ENCODE measurements at places on chromosomes 2 and 18.

DNA sequence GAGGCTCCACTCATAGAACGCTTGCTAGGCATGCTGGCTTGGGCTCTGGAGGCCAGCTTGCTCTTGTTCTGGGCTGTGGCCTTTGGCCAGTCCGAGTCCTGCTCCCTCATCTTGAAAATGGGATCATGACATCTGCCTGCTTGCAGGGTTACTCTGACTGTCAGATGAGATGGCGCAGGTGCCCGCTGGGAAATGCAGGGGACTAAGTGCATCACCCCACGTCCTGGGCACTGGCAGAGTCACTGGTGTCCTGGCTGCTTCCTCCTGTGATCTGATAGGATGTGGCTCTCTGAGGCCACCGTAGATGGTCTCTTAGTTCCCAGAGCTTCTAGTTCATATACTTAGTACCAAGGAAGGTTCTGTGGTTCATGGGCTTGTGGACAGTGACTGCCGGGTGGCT lies 18.5 kb downstream of the LDLRAD4 start:
- DNase-seq: no peak

DNA sequence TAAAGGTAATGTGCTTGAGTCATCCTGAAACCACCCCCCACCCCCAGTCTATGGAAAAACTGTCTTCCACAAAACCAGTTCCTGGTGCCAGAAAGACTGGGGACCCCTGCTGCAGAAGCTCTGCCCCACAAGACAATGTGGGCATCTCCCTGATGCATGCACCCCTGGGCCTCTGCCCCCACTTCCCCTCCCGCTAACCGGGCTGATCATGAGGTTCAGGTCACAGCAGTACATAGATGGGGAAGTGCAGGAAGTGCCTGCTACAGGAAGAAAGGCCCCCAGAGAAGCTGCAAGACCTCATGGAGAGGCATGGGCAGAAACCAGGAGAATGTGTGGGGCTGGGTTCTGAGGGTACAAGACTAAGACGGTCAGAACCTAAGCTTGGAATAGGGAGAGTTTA lies 243.4 kb upstream of the ID2 start:
- DNase-seq: no peak

DNA sequence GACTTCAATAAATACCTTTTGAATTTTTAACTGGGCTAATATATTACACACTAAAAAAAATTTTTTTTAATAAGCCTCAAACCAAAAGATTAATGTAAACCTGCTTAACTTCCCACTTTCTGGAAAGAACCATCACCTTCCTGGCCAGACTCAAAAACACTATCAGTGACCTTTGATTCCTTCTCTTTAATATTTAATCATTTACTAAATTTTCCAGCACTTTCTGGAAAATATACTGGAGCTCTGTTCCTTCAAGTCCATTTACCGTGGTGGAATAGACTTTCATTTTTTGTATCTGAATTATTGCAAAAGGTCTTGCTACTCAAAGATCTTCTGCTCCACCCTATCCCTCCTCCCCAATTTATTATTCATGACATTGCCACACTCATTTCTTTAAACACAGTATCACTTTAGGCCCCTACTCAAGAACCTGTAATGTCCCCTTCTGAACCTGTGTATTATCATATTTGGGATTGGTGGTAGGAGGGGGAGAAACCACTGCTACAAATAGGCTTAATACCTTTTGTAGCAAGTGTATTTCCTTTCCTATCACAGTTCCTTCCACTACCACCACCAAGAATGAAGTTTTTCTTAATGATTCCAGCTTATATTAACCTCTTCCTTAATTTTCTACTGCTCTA lies 7.4 kb downstream of the PPP4R3B start:
- no peak for DNase-seq

GRCh38 chr2:168948621-168949212 lies 47.6 kb downstream of the G6PC2 start:
- DNase-seq: peak; percentile 61

- no peak for DNase-seq
Observed at GRCh38 chr2:163652751-163653150, 83.1 kb downstream of the FIGN start.

- no peak for DNase-seq
Observed at GRCh38 chr2:15789381-15790062, 150.8 kb upstream of the MYCN start.

DNA sequence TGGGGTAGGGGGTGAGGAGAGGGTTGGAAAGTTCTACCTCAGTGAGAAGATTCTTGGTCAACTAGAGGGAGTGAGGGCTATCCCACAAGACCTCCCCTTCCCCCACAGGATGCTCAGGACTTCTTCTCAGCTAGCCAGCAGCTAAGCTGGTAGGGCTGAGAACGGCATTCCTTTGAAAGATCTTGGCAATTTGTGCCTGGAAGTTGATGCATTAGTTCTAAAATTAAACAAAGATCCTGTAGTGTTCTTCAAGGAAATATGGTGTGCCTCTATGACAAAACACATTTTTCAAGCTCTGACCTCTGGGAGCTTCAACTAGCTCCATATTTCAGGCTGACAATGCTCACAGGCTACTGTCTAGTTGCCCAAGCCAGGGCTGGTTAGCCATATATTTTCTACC lies 2.3 kb downstream of the LYPD1 start:
- no peak for DNase-seq

- DNase-seq: no peak
Observed at GRCh38 chr2:127220768-127221527, 849 bp upstream of the CYP27C1 start.

DNA sequence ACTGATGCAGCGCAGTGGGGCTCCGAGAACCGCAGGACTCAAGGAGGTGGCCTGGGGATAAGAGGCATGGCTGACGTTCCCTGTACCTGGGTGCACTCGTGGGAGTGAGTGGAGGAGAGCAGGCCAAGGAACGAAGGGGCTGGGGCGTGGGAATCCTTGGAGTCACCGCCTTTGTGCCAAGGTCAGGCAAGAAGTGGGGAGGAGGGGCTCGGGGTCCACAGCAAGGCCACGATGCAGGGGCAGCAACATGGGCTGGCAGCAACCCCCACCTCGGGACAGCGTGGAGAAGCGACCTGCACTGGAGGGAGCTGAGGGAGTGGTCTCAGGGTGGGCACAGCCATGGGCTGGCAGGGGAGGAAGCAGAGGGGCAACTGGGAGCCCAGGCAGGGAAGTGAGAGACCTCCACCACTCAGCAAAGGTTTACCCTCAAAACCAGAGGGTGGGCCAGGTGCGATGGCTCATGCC lies 18.6 kb downstream of the ARID5A start:
- no peak for DNase-seq

DNA sequence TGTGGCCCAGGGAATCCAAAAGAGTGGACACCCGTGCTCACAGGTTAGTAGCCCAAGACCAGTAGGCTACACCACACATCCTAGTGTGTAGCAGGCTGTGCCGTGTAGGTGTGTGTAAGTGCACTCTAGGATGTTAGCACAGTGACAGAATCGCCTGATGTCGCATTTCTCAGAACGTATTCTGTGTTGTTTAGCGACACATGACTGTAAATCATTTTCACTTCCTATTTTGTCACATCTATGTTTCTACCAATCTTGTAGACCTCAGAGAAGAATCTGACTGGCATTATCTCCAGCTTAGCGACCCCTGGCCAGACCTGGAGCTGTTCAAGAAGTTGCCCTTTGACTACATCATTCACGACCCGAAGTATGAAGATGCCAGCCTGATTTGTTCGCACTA lies 45.1 kb downstream of the NTSR2 start:
- DNase-seq: no peak

GRCh38 chr18:34038086-34038485 lies 186.6 kb downstream of the NOL4 start:
- no peak for DNase-seq

DNA sequence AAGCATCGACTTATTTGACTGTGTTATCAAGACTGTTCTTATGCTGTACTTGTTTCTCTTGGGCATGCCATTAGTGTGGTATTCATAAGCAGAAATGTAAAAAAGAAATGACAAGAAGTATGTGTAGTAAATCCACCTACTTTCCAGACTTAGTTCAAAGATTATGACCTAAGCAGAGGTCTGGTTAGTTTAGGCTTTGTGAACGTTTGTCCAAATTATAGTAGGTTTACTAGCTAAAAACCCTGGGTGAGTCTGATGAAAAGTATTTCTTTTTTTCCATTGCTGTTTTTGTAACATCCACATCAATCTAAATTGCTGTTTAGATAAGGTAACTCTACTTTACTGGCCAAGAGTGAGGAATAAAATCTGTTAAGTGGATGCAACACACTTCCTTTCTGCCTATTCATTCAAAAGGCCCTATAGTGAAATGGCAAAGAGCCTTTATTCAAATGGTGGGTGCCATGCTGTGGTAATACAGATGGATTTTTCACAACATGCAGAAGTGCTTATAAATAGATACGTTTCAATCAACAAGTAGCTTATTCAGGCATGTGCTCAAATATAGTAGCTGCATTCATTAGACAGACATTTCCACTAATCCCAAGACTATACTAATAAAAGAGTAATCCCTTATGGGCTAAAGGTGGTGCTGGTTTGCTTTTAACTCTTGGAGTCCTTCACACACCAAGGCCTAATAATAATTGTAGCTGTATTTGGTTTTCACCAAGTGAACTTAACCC lies 122.5 kb upstream of the LTBP1 start:
- DNase-seq: no peak

DNA sequence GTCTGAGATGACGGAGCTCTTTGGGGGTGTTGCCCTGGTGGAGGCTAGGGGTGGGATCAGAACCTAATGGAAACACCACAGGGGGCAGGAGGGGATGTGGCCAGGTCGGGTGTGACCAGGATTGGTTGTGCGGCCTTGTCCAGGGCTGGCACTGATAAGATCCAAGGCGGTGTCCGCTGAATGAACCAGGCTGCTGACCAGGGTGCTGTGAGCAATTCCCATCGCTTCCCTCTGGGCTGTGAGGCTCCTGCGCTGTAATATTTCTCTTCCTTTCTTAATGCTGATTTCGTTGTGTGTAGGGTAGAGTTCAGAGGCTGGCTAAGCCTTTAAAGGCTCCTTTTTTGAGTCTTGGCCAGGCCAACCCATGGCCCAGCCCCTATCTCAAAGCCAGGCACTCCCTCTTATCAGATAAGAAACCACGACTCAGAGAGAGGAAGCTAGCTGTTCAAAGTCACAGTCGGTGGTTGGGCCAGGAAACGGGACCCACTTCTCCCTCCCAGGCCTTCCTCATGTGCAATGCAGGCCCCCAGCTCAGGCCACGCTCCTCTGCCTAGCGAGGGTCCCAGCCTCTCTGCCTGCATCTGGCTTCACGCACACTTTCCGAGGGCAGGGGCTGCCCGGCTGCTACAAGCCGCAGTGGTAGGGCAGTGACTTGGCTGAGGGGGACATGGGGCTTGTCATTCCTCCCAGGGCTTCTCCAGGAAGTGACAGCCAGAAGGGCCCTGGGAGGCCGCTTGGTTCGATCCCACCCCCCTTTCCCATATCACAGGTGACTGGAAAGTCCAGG lies 26.0 kb upstream of the FOSL2 start:
- no peak for DNase-seq

GRCh38 chr2:190881084-190881597 lies 520 bp downstream of the GLS start:
- no peak for DNase-seq

- DNase-seq: no peak
Observed at GRCh38 chr18:38174594-38174993, 609.0 kb upstream of the CELF4 start.

- DNase-seq: no peak
Observed at GRCh38 chr2:127157114-127157513, 50.2 kb upstream of the BIN1 start.

DNA sequence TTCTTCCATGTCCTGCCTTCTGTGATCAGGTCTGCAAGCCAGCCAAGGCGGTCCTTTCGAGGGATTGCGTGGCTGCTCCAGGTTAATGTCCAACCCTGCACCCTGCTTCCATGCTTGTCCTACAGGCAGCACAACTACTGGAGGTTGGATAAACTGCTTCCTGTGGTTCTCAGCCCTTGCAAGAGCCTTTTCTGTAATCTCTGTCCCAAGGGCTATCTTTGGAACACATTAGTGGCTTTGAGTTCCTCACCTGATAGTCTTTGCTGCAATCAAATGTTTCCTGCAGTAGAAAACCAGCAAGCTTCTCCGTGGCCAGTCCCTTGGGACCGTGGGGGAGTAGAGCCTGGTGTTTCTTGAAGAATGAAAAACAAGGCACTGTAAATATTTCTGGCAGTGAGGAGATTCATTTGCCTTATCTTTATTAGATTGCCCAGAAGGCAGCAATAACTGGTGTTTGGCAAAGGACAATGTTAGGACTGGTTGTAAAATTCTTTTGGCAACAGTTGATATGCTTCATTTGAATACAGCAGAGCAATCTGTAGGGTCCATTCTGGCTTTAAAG lies 214.4 kb downstream of the FHOD3 start:
- no peak for DNase-seq

GRCh38 chr2:217491271-217491670 lies 511.5 kb downstream of the TNS1 start:
- no peak for DNase-seq

- DNase-seq: peak; percentile 56
Observed at GRCh38 chr2:130391872-130392670, 36.2 kb downstream of the PTPN18 start.

DNA sequence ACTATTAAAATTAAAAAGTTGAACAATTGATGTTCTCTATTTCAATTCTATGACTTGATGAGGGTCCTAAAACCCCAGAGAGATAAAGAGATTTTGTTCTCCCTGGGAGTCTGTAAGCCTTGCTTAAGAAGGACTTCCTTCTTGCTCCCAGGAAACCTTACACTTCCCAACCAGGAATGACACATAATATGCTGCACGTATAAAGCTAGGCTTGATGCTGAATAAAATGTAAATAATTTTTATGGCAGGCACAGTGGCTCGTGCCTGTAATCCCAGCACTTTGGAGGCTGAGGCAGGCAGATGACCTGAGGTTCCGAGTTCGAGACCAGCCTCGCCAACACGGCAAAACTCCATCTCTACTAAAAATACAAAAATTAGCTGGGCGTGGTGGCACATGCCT lies 27.8 kb downstream of the SPIRE1 start:
- DNase-seq: no peak

GRCh38 chr2:42513252-42513918 lies 19.6 kb upstream of the KCNG3 start:
- peak; percentile 83 for DNase-seq

- DNase-seq: no peak
Observed at GRCh38 chr2:123035541-123035940, 989.5 kb upstream of the CNTNAP5 start.

DNA sequence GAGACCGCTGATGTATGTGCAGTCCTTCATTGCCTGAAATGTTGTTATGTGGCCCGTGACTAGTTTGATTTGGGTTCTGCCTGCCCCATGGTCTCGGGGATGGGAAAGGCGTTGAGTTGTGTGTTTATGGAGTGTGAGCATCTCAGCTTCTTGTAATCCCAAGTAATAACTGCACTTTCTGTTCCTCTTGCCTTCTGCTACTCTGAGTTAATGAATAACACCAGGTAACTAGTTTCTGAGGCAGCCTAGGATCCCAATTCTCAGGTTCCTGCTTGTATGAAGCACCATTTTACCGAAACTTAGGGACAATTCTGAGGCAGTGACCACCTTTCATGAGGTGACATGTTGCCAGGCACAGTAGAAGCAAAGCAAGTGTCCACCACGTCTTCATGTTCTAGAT lies 170.0 kb downstream of the ALK start:
- DNase-seq: no peak

Measured in Karpas-422 (cell line).